Activated naive CD4-positive, alpha-beta T cell treated with anti-CD3 and anti-CD28 coated beads, Interleukin-2, amount 50 U/mL, for 16 hours (primary cell): ENCODE measurements at places on chromosomes 5 and 9.
A peak's percentile ranks its signal among the peaks of the same experiment; 100 is the strongest.

DNA sequence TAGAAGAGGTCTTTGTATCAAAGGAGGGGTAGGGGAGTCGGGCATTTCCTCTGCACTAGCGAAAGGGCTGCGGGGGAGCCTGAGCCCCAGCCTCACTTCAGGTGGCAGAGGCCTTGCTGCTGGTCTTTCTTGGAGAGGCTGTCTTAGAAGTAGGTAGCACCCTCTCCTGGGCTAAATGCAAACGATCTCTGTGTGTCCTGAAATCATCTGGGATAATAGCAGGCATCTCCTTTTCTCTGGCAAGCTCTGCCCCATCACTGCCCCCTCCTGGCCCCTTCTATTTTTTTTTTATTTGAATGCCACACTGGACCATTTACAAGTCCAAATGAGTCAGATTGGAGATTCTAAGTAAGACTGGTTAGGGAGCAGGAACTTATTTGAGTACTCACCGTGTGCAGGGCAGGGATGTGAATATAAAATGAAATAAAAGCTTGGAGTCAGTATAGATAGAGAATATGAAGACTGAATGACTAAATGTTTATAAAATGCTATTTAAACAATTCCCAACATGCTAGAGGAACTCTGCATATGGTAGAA, 137.1 kb downstream of the FGF1 start:
- peak; percentile 18 for DNase-seq

DNA sequence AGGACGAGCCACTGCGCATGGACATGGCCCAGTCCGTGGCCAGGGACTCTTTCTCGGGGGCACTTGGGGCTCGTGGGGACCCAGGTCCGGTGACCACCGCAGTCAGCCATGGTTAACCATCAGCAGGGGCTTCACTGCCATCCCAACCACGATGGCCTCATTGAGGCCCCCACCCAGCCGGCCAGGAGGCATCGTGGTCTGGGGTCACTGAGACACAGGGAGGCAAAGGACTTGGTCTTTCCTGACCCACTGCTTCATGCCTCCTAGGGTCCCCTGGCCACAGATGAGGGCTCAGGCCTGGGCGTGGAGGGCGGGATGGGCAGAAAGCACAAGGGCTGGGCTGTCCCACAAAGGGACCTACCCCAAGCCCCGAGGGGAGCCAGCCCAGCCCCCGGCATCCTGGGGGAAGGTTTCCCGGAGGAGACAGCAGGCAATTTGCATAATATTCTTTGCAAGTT, 6.6 kb downstream of the NACC2 start:
- DNase-seq = no peak

DNA sequence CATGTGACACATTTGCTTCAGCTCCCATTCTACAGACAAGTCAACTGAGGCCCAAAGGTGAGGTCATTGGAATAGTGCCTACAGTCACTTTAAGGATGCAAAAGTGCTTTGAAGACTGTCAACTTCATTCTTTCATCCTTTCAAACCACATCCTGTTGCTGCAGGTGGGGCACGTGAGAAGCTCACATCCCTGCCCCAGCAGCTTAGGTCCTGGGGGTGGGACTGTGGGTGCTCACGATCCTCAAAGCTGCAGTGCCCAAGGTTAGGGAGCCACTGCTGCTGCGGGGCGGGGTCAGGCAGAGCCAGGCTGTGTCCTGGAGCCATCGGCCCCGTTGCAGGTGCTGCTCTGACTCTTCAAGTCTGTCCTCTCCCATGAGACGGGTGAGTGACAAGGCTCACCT, 57.9 kb upstream of the IER5L start:
- peak; percentile 50 for DNase-seq

GRCh38 chr9:111627260-111627963, 3.7 kb upstream of the DNAJC25 start:
- DNase-seq = no peak

GRCh38 chr9:35096035-35096849, at the start of gene PIGO:
Gene PIGO, minus strand, starts transcription at chr9:35096591. Its CDS starts 1,026 bp downstream, at chr9:35095565.
- peak; percentile 93 for DNase-seq

DNA sequence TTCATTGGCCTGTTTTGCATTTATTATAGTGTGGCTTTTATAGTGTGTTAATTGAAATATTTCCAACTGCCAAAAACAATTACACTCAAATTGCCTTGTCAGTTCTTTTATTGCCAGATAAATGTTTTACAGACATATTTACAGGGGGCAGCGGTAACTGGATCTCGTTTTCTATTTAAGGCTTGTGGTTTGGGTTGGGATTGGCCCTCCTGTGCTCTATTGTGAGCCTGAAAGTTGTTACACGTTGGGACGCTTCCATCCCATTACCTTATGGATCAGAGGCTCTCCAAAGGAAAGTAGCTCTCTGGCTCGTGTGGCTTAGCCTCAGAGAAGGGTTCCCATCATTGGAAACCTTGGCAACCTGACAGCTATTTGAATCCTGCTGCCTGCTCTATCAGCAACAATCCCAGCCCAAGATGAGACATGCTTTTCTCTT, 20.8 kb downstream of the DNAI1 start:
- DNase-seq = no peak

- no peak for DNase-seq
These were observed 52.2 kb downstream of the LMNB1 start for GRCh38 chr5:126829098-126829497.

DNA sequence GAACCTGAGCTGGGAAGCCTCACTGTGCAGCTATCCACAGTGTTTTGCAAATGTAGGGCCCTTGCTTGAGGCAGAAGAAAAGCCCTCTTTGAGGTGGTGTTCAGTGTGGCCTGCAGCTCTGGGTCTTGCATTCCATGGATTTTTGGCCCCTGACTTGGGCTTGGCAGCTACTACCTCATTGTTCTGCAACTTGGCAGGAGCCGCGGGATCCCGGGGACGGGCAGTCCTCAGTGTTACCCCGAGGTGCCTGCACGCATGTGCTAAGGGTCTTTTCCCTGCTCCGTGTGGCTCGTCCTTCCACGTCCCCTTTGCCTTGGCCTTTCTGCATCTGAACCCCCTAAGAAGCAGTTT, 39.8 kb downstream of the NEK6 start:
- DNase-seq = no peak

DNA sequence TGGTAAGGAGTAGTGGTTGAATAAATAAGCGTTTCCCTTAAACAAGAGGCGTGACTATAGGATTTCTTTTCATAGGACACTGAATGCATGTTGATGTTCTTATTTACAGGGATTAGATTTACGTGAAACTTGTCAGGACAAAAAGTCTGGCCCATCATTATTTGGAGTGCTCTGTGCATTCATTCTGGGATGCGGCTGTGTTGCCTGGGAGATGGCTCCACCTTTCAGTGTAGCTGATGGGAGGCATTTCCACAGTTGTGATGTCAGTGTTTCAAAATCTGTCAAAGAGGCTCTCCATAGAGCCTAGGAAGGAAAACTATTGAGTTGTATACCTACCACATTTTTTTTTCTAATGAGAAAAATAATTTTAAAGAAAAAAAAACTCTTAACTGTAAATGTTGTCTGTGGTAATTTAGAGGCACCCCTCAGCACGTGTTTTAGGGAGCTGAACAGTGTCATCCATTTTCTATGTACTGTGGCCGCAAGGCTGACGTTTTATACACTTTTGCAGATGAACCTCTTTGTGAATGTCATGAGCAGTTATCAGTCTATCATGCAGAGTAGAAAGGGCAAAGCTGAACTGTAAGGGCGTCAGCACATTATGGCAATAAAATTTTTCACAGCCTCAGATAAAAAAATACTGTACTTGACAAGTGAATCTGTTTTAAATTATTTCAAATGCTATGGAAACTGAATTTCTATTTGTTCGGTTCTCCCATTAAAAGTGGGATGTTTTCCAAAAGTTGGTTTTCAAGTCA, 202.7 kb downstream of the PBX3 start:
- no peak for DNase-seq

- no peak for DNase-seq
These were observed 66.0 kb downstream of the GOLPH3 start for GRCh38 chr5:32108167-32108566.

DNA sequence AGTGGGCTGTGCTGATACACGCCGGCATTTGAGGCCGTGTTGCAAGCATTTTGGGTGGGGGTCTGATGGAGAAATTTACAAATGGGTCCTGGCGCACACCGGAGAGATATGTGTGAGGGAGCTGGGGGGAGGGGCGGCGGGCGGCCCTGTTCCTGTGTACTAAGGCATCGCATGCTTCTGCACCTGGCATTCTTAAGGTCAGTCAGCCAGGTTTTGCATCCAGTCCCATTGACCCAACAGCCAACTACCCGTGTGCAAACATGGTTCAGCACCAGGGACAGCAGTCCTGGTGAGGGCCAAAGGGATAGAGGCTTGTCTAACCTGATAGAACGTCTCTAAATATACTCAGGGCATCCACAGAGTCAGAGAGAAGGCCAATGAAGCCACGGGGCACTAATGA, 839 bp downstream of the GABRG2 start:
- DNase-seq = no peak

GRCh38 chr5:88836195-88836838, 46.7 kb downstream of the MEF2C start:
- no peak for DNase-seq

GRCh38 chr5:60495644-60496520, 204.1 kb downstream of the DEPDC1B start:
- DNase-seq = no peak

DNA sequence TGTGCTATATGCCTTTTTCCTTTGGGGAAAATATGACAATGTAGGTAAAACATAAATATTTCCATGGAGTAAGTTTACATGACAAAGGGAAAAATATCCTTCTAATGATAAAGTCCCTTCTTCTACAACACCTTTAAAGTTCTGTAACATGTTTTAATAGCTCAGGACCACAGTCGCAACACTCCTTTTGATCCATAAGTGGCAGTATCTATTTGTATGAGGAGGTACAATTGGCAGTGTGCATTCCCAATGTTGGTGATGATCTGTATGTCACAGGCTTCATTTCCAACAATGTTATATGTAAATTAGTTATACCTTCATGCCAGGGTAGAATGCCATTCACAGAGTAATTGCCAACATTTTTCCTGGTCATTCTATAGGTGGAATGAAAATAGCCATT, 127.1 kb upstream of the CCNH start:
- DNase-seq = no peak

DNA sequence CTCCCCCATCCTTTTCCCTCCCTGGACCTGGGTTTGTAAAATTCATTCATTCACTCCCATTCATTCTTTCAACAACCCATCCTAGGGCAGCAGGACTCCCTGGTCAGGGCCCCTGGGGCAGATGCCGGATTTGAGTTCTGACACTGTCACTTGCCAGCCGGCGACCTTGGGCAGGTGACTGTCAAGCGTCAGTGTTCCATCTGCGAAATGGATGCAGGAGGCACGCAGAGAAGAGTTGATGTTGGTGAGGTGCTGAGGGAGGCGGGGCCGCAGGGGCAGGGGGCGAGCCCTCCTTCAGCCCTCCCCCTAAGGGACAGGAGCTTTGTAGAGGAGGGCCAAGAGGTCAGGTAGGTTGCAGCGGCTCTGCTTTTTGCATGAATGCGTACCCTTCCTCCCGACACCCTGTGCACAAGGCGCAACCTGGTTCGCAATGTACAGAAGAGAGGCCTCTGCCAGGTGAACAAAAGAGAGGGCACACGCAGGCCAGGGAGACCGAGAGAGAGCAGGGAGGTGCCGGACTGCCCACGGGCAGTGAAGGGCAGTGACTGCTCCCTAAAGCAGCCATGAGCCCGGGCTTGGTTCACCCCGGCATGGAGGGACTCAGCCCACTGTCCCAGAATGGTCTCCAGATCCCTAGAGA, 128.1 kb downstream of the BARX1 start:
- DNase-seq = no peak

GRCh38 chr5:178899289-178899688, 3.6 kb downstream of the ZFP2 start:
- no peak for DNase-seq

DNA sequence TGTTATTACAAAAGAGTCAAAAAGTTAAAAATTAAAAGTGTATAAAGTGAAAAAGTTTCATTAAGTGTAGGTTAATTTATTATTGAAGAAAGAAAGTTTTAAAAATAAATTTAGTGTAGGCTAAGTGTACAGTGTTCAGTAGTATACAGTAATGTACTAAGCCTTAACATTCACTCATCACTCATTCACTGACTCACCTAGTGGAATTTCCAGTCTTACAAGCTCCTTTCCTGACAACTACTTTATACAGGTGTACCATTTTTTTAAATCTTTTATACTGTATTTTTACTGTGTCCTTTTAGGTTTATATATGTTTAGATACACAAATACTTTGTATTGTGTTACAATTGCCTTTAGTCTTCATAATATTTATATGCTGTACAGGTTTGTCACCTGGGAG, 530.2 kb upstream of the FAM174A start:
- no peak for DNase-seq
